ENCODE measurements at places on chromosomes 1 and 21. TPM values are rescaled to one million over a fixed set of nuclear protein-coding genes. Genes with fewer than 3 reads are reported as not detected.

RXFP4 gene
- total RNA-seq: not detected

GPR37L1 gene
- not detected for total RNA-seq

DEDD gene
- 30.4 TPM for total RNA-seq

NR0B2 gene
- total RNA-seq: not detected

PCAT6 gene
- total RNA-seq: 2.4 TPM

Data from activated CD8-positive, alpha-beta T cell treated with anti-CD3 and anti-CD28 coated beads for 36 hours (primary cell).